Activated effector memory CD4-positive, alpha-beta T cell treated with Interleukin-2 at 50 U/mL for 16 hours (primary cell): ENCODE measurements at places on chromosomes 7 and 10.

- no peak for DNase-seq
Measured at GRCh38 chr7:142668495-142668894, 80.8 kb upstream of the PRSS1 start.

- no peak for DNase-seq
Measured at GRCh38 chr10:74913377-74913979, 87.1 kb downstream of the KAT6B start.

- DNase-seq, result no peak
Measured at GRCh38 chr10:23439452-23439960, 631 bp downstream of the OTUD1 start.

DNA sequence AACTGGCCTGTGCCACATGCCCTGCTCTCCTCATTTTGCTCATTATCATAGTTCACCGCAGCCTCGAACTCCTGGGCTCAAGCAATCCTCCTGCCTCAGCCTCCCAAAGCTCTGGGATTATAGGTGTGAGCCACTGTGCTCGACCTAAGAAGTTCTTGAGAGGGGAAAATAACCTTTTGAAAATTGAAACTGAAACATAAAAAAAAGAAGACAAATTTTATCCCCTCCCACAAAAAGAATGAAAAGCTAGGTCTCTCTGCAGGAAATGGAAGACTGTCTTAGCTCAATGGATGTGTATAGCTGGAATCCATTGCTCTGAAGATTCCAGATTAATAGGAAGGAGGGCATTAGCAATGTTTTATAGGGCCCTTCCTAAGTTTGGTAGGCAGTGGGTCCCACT, 2.0 kb upstream of the EXOC6 start:
- no peak for DNase-seq

DNA sequence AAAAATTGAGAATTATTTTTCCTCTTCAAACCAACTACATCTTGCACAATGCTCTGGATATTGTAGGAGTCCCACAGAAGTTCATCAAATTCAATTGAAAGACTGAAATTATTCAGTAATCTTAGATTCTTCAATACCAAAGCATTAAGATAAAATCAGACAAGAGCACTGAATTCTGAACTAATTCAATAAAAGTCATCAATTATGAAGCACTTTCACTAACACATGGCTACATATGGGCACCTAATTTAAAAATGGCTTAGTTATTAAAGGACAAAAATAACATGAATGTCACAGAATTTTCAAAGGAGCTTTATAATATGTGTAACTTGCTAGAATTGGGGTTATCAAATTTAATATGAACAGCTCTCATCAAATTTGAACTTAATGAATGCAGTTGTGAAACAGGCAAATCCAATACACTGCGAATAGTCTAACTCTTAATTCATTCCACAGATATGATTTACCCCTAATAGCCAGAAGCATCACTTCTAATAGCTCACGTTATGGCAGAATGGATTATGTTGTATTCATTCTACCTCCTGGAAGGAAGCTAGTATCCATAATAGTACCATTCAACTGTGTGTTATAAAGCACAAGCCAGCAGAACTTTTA, 116.8 kb downstream of the GRM8 start:
- no peak for DNase-seq

DNA sequence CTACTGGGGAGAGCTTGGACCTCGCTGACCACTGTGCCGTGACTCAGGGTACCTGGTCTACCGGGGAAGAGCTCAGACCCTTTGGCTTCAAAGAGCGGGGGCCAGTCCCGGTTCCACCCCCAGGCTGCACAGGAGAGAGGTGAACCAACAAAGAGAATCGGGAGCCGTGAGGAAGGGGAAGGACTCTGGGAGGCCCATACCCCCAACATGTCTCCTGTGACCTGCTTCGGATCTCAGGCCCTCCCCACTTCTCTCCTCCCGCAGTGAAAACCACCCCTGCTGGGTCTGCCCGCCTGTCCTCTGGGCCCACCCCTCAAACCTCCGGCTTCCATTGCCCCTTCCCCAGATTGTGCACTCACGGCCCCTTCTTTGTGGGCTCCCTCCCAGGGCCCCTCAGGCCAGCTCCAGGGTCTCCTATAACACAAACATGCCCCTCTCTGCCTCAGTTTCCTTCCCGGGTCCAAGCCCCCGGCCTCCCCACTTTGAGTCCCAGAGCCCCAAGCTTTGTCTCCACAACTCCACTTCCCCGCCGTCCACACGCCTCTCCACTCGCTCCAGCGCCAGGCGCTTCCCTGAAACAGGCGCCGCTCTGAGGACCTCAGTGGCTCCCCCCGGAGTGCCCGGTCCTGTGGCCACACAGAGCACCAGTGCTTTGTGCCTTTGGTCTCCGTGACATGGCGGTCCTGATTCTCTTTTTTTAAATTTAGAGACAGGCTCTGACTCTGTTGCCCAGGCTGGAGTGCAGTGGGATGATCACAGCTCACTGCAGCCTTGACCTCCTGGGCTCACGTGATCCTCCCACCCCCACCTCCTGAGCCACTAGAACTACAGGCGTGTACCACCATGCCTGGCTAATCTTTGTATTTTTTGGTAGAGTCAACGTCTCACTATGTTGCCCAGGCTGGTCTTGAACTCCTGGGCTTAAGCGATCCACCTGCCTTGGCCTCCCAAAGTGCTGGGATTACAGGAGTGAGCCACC, 7.5 kb upstream of the INTS1 start:
- no peak for DNase-seq

DNA sequence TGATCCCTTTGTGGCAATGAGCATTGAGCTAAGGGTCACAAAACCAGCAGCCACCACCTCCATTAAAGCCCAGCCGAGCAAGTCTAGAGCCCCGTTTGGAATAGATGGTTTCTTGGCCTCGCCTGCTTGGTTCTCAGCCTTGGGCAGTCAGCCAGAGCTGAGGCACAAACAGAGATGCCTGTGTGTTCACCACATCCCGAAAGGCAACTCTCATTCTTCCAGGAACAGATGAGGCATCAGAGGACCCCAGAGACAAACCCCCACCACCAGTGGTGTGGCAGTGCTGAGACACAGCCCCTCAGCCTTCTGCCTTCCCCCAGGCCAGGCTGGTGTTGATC, 203.3 kb upstream of the ZMIZ1 start:
- no peak for DNase-seq

GRCh38 chr7:123995617-123996326, 37.1 kb downstream of the TMEM229A start:
- DNase-seq, result no peak

DNA sequence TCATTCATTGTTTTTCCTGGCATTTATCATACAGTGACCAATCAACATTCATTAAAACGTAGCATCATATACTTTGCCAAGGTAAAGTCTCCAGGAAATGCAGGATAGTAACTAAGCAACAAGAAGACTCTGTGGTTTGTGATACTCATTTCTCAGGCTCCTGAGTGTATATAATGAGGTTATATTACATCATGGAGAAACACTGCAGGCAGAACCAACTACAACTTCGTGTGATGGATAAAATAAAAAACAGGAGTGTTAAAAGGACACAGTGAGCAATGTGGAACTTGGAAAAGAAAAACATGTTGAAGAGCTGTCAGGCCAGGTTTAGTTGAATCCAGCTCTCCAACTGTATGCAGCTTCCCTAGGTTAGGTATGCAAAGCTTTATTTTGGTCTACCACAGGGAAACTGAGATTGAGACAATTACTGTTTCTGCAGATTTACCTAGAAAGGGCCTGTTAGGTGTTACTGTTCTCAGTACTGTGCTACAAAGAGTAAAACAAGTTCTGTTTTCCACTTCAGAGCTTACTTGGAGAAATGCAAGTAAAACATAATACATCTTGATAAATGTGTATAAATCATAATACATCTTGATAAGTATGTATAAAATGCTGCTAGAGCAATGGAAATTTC, 7.8 kb upstream of the CCNY start:
- DNase-seq, result no peak

GRCh38 chr7:16193631-16194030, 227.7 kb downstream of the CRPPA start:
- no peak for DNase-seq
